Transverse colon (tissue), 4 donors: ENCODE measurements at places on chromosomes 11 and 22. TPM values are rescaled to one million over a fixed set of nuclear protein-coding genes. Genes with fewer than 3 reads are reported as not detected.

CRYBA4 gene
- total RNA-seq = not detected

- DNase-seq = no peak
Observed at GRCh38 chr22:41768430-41768829, 32.0 kb upstream of the CCDC134 start.

C22orf42 gene
- total RNA-seq = not detected

DNA sequence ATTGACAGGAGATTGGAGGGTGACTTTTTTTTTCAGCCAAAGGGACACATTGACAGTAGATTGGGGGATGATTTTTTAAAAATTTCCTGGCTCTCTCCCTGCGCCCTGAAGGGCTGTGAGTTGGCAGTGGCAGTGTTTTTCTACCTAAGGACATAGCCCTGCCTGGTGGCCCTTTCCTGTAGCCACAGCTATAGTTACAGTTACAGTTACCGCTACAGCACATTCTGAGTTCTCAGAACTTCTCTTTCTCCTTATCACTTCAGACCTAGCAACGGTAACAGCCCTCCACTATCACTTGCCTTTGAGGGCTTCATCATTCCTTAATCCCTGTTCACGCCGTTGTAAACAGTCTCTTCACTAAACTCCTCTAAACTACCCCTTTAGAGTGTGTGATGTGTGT, 684 bp downstream of the MRGPRX2 start:
- DNase-seq = no peak

OR5A2 gene
- total RNA-seq = not detected

DNA sequence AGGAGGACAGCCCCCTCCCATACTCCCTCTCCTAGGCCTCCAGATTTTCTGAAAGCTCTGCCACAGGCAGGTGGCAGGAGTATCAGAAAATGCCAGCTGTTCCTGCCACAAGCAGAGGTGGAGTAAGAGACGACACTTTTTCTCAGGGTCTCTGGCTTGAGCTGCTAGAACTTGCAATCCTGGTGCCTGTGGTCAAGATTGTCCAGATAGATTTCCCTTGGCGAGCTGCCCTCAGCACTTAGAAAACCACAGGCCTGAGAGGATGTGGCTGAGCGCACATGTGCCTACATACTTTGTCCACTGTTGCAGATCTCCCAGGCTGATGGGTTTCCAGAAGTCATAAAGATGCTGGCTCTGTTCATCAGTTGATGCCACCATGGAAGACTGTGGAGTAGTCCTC, 65.7 kb upstream of the NAV2 start:
- DNase-seq = no peak

HBD gene
- not detected for total RNA-seq

PAK1 gene
- 104 TPM for total RNA-seq

DNA sequence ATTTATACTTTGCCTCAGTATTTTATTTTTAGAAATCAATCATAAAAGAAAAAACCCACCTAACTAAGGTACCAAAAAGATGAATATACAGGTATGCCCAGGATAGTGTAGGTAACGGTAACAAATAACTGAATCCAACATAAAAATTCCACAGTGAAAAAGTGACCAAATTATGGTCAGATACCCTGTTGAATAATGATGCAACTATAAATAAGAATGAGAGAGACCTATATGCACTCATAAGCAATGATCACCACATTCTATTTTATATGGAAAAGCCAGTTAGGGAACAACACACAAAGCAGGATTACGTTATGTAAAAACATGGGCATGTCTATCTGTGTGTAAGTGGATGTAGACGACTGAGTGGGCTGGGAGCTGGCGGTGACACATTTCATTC, 7.0 kb upstream of the ZNF74 start:
- DNase-seq = no peak

DNA sequence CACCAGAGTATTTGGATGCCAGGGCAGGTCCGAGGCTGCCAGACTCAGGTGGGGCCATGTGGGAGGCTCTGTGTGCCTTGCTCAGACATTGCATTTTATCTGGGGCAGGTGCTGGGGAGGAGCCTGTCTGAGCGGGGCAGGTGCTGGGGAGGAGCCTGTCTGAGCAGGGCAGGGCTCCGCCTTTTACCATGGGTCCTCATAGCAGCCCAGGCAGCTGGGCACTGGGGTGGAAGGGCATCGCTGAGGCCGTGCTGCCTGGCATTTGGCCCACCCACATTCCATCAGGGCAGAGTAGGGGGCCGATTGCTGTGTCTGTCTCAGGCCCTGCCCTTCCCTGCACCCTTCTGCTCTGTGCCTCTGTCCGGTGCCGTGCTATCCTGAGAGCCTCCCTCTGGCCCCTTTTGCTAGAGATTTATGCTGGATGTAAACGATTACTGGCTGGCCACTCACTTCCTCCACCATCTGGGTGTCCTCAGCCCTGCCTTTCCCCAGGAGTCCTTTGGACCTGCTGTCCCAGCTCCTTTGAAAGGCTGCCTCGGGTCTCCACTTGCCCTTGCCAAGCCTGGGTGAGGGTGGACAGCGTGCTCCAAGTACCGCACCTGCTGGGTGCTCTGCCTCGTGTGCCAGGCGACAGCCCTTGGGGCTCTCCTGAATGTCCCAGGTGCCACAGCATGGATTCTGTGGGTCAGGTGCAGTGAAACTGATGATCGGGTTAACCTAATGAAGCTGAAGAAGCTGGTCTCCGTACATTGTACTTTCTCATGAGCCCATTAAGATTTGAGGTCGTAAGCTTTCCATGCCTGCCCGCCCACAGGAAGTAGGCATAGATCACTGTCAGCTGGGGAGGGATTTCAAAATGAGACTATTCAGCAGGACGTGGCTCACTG, 281.6 kb downstream of the TBC1D22A start:
- peak; percentile 74 for DNase-seq

DNA sequence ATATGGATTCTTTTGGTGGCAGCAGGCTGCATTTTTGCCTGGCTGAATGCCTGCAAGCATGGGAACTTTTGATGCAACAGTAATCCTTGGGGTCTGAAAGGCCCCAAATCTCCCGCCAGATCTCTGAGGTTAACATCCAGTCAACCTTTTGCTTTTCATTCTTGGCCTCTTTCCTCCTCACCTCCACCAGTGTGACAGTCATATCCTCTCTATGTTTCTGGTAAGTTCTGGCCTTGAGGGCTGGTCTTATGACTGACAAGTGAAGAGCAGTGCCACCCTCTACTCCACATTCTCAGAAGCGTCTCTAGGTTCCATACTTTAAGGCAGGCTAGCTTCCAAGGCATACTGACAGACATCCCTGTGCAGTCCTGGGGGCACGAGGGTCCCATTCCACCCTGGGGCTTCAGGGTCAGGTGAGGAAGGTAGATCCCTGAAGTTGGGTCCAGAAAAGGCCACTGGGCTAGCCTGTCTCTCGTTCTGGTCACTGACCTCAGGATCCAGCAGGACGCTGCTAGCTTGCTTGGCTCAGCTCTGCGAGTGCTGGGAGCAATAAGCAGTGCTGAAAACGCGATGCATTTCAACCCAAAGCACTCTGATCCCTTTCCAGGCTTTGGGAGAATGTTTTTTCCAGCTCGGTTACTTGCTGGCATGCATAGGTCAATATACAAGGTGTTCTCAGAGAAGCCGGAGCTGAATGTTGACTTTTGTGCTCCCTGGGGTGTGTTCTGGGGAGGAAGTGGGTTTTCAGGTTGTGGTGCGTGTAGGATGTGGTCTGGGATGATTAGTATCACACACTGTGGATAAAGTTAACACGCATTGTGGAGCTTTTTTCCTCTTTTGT, 75.2 kb downstream of the PTPRJ start:
- peak; percentile 63 for DNase-seq

DMC1 gene
- 0.68 TPM for total RNA-seq

DNA sequence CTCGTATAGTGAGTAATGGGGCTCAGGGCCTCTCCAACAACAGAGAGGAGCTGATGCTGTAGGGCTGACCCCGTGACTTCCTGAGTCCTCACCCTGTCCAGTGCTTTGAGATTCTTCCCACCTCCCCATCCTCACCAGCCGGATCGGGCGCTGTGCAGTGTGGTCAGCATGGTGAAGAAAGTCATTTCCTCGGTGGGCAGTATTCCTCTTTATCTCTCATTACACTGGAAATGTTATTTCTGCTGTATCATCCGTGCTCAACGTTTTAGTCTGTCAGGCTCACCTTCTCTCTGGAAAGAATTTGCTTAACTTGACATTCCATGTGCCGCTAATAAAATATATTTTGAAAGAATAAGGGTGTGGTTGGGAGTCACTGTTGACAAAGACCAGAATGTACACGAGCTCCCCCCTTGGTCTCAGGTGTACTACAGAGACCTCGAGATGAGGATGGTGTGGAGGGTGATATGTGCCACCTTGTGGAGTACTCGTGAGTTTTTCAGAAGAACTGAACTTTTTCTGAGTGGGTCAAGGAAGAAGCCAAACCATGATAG, 25.7 kb upstream of the SCGB1A1 start:
- DNase-seq = no peak

GRCh38 chr11:122170815-122171475, 54.9 kb upstream of the BLID start:
- DNase-seq = no peak

- no peak for DNase-seq
Observed at GRCh38 chr11:45043755-45044475, 93.2 kb upstream of the TP53I11 start.

GRCh38 chr11:74677131-74677530, 54.1 kb downstream of the CHRDL2 start:
- DNase-seq = no peak

DNA sequence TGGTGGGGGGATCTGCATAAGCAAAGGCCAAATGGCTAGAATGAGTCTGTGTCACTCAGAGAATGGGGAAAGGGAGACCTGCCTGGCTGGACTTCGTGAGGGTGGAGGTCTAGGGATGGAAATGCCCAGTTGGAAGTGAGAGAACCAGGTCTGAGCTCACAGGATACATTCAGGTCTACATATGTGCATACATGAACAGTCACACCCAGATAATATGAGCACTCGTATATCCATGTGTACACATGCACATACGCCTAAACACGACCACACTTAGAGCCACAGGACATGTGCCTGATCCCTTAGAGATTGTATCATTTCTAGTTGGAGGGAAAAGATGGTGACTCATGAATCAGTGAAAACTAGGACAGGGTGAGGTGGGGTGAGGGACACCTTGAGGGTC, 21.1 kb upstream of the RELT start:
- no peak for DNase-seq

MPPED1 gene
- not detected for total RNA-seq

DNA sequence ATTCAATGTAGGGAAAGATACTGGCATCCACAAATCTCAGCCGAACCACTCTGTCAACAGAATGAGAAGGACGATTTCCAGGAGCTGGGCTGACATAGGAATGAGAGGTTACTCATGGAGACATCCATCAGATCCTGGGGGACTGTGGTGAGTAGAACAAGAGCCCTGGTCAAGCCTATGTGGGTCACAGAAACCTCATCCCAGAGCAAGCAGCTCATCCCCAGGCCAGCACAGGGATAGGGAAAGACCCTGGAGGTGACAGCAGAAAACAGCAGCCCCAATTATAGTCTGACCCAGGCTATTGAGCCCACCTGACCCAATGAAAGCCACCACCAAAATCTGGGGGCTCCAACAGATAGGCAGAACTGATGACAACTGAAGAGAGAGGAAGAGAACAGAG, 128.0 kb upstream of the SERPIND1 start:
- DNase-seq = no peak

DNA sequence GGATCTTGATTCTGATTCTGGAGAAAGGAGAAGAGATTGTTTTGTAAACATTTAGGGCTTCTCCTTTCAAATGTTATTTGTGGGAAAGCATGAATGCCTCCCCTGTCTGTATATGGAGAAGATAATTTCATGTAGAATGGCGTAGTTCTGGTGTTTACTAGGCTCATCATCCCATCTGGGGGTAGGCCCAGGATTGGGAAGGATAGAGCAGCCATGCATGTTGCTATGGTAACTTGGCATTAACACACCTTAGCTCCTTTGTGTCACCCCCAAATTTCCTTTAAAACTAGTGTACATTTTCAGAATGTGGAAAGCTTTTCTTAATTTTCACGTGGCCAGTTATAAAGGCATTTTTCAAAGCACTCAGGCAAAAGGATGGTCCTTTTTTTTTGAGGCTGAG, 57.5 kb upstream of the EED start:
- no peak for DNase-seq

- DNase-seq = no peak
Observed at GRCh38 chr22:43400449-43400848, 11.4 kb upstream of the MPPED1 start.

- no peak for DNase-seq
Observed at GRCh38 chr11:109785714-109786113, 307.5 kb upstream of the ZC3H12C start.

NXPE2 gene
- 27.8 TPM for total RNA-seq

POU2AF2 gene
- total RNA-seq = not detected

DNA sequence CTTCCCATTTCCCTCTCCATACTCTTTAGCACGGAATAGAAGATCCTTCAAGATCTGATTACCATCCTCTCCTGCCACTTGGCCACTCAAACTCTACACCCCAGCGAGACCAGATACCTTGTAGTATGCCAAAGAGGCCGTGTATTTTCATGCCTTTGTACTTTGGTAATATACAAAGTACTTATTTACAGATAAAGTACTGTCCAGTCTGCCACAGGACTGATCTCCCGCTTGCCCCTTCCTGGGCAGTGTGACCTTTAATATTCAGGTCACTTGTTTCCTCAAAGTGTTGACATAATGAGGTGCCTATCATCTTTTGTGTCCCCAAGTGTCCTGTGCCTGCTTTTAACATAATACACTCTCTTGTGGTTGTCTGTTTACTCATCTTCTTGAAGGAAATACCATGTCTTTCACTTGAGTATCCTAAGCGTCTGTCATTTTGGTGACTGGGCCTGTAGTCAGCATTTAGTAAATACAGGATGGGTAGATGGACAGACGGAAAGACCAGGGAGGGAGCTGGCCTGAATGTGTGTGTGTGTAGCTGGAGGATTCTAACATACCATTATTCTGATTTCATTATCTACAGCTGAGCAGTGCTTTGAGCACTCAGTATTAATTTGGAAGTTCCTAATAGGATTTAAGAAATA, 137.4 kb downstream of the NAV2 start:
- DNase-seq = no peak

- no peak for DNase-seq
Observed at GRCh38 chr11:46451759-46452158, 60.2 kb upstream of the CHRM4 start.

GRCh38 chr11:63518548-63518947, 12.7 kb downstream of the LGALS12 start:
- no peak for DNase-seq

DNA sequence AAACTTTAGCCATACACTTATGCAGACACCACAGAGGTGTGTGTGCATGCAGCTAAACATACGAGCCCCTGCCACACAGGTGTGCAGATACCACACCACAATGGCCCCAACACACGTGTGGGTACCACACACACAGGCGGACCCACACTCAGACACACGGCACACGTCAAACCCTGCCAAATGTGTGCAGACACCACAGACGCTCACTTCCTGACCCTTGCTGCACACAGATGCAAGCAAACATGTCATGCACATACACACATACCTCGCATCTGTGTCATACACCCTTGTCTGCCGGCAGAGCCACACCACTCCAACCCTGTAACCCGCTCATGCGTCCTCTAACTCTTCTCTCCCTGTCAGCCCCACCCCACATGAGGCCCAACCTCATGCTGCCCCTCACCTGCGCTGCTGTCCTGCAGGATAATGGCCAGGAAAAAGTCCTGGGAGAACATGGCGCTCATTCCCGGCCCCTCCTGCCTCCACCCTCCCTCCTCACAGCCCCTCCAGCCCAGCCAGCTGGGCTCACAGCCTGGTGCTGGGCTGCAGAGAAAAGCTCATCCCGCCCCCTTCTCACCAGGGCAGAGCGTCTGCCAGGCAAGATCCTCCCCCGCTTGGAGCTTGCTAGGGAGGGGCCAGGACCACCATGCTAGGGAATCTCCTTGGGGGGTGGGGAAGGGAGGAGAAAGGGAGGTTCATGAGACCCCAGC, 14.2 kb downstream of the SMPD1 start:
- no peak for DNase-seq
